ENCODE measurements at places on chromosomes 16 and 17.

DNA sequence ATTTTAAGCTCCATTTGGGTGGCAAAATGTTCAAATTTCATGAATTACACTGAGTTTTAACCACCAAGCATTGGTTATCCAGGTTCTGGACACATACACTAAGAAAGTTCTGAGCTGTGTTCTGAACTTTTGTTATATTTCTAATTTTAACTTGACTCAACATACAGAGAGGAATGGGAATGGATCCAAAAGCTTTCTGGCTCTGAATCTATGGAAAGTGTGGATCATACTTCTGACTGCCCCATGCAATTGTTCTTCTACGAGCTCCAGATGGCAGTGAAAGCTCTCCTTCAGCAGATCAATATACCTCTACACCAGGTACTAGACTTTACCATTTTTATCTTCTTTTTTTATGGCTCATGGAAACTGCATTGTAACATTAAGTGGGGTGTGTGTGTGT is 113.0 kb upstream of the NOG start:
- no peak for DNase-seq

DNA sequence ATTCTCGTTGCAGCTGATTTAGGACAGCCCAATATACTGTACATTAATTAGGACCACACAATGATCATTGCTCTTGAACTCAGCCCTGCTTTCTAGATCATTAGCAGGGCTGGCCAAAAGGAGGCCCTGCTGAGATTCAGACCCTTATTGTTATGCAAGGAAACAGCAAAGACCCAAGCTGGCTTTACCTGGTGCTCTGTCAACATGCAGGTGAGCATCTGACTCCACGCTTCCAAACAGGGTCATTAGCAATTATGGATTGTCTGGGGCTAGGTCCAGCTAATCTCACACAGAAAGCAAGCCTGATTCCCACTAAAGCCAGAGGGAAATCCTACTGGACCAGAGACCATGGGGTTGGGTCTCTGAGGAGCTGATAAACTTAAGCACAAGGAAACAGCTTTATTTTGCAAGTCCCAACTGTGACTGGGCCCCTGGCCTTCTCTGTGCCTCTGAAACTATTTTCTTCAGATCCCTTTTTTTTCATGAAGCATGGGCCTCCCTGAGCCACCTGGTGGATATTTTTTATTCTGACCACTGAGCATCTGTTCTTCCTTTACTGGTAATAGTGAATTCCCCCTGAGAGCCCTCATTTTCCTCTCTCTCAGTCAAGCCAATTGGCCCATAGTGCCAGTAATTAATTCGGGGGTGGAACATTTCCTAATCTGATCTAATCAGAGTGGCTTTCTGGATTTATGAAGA is 236.1 kb downstream of the GRIN2A start:
- no peak for DNase-seq

DNA sequence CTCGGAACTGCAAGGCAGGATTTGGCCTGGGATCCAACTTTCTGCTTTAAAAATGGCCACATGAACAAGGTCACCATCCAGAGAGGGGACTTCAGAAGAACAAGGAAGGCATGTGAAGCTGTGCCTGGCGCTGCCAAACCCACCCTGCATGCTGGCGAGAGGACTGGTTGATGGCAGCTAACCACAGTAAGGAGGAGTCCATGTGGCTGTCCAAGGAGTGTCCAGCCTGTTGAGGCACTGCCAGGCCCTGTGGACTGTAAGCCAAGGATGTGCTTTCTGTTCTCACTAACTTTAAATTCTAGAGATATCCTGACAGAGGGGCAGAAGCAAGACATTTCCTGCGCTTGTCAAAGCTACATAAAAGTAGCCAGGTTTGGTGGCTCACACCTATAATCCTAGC is 40.4 kb downstream of the CDK5R1 start:
- DNase-seq, result no peak

DNA sequence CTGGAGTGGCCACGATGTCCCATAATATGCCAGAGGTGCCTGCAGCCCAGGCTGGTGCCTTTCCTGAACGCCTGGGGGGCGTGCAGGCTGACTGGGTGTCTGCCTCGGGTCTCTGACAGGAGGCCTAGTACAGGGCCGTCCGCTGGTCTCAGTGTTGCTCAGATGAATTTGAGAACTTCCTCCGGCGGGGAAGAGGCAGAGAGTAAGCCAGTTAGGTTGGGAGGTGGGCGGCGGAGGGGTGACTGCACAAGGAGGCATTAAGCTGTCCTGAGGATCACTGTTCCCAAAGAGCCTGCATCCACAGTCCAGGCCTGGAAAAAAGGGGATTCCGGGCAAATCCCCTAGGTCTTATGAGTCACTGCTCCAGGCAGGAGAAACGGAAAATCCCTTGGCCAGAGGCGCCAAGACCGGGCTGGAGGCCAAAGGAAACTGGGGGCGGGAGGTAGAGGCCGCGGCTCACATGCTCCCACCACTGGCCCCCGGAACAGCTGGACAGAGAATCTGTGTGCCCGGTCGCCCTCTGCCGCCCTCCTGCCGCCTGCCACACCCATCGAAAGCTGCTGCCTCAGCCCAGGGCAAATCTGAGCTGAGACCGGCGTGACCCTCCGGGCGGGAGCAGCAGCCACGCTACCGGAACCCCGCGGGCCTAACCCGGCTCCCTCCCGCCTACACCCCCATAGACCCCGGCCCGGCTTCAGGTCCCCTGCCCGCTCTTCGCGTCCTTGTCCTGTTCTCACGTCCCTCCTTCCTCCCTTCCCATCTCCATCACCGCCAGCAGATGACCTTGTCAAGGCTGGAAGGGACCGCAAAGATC is 1.2 kb downstream of the TRIM47 start:
- DNase-seq, result no peak

DNA sequence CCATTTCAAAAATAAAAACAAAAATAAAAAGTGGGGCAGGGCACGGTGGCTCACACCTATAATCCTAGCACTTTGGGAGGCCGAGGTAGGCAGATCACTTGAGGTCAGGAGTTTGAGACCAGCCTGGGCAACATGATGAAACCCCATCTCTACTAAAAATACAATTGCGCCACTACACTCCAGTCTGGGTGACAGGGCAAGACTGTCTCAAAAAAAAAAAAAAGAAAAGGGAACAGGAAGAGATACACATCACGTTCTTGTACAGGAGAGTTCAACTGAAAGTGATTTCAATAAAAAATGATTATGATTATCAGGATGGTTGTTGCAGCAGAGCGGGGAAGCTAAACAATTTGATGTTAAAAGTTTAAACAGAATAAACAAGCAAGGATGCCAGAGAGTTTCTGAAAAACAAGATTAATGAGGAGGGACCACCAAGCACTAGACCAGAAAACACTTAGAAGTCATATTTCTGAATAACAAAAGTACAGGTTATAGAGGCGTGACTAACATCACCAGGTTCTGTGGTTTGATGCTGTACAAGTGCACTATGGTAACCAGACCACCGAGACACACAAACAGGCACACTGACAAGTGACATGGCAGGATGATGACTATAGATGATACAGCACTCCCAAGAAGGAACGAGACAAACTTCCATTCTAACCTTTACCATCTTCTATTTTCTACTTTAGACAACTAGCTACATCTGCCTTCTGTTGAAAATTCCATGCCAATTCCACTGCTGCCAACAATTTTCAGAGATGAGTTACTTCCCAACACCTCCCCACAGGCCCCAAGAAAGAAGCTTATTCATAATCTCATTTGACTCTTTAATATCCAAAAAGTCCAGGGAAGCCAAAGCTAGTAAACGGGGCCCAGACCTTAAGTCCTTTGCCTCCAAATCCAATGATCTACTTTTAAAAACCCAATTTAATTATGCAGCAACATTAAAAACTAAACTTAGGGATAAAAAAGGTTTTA is 11.8 kb downstream of the DNAJA2 start:
- DNase-seq, result peak; percentile 77

DNA sequence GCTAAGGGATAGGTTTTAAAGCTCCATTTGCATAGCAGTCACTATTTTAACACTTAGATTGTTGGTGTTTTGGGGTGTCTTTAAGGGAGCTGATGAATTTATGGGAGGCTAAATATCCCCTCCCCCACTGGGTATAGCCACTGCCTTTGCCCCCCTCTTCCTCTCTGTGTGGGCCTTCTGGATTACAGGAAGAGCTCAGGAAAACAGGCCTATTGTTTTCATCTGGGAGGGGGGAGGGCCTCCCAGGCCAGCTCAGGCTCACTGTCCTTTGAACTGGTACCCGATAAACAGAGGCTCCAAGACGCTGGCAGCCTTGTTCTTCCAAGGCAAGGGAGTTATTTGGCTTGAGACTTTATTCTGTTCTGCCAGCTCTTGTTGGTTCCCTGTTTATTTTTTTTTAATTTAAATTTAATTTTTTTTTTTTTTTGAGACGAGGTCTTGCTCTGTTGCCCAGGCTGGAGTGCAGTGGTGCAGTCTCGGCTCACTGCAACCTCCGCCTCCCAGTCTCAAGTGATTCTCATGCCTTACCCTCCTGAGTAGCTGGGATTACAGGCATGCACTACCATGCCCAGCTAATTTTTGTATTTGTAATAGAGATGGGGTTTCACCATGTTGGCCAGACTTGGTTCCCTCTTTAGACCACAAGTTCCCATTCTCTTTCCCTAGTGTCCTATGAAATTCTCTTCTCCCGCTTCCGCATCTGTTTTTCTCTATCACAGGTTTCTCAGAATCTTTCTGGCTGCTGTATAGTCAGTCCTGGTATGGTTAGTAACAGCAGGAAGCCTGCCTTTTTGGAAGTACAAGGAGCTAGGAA is 25.1 kb downstream of the MINK1 start:
- DNase-seq, result no peak

- no peak for DNase-seq
These were observed 19.0 kb downstream of the MED24 start for GRCh38 chr17:40035162-40035559.

DNA sequence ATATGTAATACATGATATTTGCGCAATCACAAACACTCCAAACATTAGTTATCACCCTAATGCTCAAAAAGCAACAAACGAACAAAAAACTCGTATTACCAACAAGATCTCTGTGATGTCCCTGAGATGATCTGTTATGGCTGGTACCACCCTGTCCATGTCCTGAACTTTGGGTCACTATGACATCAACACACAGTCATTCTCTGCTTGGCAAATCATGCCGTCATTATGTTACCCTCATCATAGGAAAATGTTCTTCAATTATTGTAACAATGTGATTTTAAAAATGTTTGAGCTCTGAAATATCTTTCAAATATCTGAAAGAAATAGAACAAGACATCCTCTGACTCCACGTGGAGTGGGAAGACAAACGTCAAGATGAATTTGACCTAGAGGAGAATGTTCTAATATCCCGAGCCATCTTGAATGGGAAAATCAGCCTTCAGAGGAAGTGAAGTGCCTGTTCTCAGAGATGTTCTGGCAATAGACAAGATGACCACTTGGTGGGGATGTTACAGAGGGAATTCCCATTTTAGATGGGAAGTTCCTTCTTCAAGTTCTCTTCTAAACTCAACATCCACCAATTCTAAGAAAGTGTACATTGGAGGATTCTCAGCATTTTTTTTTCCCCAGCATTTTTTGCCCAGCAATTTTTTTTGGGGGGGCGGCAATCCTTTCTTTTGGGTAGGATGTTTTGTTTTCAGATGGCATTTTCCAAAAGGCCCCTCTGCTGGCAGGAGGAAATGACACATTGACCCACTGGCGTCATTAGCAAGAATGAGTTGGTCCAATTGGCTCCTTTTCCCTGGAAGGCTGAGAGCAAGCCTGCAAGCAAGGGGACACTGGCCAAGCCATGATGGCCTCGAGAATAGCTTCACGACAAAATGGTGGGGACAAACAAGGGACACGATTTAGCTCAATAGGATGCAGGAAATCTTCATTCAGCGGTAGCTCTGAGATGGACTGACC is 3.7 kb upstream of the HSD17B2 start:
- no peak for DNase-seq

DNA sequence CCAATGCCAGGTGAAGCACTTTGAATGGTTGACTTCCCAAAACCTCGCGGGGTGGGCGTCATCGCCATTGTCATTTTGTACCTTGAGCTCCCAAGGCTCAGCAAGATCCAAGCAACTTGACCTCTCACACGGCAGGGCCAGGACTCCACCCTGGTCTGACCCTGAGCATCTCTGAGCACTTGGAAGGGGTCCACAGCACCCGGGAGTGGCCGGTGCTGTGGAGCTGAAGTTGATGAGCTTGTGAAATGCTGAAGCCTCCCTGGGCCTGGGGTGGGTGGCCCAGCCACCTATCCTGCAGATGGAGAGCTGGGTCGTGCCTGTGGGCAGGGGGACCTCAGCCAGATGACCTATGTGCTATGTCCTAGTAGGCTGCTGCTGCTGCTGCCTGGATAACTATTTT is 283.3 kb upstream of the FOXF1 start:
- no peak for DNase-seq

GRCh38 chr17:62644487-62645173 is 17.2 kb downstream of the MRC2 start:
- no peak for DNase-seq

DNA sequence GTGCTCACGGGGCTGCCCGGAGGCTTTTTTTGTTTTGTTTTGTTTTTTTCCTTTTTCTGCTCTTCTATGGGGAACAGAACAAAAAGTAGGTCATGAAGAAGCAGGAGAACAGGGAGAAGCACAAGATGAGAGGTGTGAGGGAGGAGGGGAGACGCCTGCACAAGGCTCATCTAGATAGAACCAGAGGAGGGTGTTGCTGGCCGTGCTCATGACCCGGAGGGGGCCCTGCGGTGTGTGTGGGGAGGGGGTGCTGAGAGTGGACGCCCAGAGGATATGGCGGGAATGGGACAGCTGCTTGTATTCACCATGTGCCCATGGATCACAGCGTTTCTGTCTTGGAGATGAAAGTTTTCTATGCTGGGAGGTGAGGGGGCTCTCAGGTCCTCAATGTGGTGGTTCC is 183.7 kb downstream of the FOXL1 start:
- DNase-seq, result no peak

- DNase-seq, result no peak
These were observed 6.7 kb downstream of the TBC1D24 start for GRCh38 chr16:2481676-2482075.

- peak; percentile 66 for DNase-seq
These were observed 414 bp downstream of the NARF start for GRCh38 chr17:82458885-82459424.

- no peak for DNase-seq
These were observed 242.4 kb upstream of the SALL1 start for GRCh38 chr16:51393381-51394005.

DNA sequence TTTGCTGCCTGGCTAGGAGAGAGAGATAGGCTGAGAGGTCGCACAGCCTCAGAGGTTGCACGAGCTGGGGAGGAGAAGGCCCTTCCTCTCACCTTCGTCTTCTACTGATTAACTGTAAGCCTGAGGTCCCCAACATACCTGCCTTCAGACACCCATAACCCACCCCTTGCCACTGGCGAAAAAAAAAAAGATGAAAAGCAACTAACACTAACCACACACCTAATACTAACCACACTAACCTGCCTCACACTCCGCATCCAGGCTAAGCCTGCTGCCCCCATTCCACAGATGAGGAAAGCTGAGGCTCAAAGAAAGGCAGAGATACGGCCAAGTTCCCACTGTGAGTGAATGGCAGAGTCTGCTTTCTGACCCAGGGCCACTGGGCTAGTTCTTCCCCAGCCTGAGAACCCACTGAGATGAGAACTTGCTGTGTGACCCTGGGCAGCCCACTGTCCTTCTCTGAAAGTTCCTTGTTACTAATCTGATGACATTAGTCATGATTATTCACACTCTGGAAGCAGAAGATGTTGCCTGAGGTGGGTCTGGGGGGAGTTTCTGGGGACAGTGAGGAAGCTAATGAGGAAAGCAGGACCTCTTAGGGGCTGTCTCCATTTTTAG is 4.6 kb downstream of the IL21R start:
- DNase-seq, result peak; percentile 44

GRCh38 chr16:83205896-83206295 is 579.1 kb downstream of the CDH13 start:
- no peak for DNase-seq
